ENCODE measurements at places on chromosomes 4 and X.

GRCh38 chr4:182042945-182043344, 200.3 kb upstream of the TENM3 start:
- DNase-seq = no peak

GRCh38 chr4:188111955-188112354, 2.6 kb upstream of the TRIML2 start:
- DNase-seq = no peak

- DNase-seq = no peak
These were observed 380.6 kb upstream of the SPOCK3 start for GRCh38 chr4:167614866-167615265.

DNA sequence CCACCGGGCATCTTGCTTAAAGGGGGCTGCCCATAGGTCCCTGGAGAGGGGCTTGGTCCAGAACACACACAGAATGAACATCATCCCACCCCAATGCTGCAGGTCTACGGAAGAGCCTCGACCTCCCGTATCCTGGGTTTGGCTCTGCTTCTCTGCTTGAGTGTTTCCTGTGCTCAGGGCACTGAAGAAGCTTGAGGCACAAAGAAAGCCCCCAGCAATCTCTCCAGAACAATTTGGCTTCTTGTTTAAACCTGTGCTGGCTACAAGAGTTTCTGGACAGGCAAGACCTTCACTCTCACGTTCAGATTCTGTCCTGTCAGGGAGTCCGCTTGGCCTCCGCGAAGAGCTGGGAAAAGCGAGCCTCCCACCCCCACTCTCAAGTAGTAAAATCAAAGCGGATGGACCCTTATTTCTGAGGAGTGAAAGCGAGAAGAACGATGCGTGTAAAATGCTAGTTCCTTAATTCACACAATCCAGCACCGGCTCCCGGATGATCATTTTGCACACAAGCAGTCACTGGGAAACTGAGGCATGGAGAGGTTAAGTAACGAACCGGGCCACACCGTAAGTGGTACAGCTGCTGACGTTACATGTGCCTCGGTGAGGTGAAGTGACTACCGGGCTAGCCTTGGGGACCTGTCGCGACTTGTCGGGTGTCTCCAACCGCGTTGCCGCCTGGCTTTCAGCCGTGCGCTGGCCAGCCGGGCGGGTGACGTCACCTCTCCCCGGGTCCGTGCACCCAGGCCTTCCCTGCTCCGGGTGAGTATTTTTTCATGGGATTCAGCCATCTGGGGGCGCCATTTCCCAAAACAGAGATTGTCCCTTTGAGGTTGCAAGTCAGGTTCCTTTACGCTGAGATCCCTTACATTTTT, 3.1 kb upstream of the SFRP2 start:
- DNase-seq = no peak

GRCh38 chrX:18639280-18639679, 32.6 kb downstream of the RS1 start:
- no peak for DNase-seq

GRCh38 chrX:148854306-148854705, 353.9 kb downstream of the AFF2 start:
- no peak for DNase-seq

DNA sequence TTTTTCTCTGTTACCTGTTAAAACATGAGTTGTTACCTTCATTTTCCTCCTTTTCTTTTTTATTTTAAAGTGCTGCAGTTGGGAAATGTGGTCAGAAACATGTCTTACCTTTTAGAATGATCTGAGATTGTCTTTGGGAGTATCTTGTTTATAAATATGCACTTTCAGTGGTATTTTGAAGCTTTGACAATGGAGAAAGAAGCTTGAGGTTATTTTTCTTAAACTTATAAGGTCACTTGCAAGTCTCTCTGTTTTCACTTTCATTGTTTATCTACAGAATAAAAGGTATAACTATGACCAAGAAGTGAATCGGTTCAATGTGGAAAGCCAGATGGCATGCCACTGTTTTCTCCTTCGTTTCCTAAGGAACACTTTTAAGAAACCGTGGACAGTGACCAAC, 167.5 kb upstream of the SLC7A11 start:
- no peak for DNase-seq

DNA sequence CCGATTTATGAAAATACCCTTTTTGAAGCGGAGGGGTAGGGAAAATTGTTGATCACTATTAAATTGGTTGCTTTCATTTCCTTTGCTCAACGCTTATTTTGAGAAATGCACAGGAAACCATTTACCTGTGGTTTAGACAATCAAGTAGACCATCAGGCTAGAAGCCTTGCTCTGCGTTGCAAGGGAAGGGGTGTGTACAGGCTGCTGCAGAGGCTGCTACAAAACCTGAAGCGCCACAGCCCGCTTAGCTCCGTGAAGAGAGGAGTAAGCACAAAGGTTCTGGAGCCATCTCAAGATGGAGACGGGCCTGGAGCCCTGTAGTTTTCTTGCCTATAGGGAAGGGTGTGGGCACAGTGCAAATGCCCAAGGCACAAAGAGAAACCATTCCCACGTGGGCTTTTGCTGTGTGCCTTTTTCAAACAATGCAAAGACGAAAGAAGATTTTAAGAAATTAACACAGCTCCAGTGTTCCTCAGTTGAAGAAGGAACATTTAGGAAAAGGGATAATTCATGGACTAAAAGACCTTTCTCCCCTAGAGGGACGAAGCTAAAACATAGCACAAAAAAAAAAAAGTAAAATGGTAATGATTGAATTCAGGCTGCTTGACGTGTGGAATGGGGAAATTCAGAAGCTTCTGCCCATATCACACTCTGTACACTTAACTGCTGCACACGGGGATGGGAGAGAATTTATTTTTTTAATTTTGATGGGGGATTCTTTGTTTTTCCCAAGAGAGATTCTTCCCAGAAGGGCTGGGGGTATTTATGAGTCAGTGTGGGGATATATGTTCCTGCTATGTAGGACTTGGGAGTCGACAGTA, 3.5 kb downstream of the TMSB4X start:
- no peak for DNase-seq

DNA sequence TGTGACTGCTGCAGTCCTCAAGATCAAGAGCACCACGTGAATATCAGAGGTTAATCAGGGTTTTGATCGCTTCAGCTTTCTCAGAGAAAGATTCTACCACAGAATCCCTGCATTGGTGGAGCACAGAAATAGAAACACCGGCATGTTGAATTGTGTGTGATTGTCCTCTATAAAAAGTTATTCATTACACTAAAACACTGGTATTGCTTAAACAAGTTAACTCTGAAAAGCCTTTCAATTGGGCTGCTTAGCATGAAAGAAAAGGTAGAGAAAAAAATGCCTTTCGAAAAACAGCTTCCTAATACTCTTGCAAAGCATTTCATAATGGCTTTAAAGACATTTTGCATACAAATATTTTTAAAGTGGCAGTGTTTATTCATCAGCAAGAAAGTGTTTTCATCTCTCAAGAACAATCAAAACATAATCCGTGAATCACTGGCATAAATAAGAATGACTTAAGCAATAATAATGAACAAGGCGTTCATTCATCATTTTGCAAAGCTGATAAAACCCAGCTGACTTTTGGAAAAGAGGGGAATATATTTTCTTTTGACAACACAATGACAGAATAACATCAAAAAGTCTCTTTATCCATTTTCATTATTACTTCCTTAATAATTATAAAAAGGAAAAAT, 61.1 kb downstream of the HELT start:
- no peak for DNase-seq

DNA sequence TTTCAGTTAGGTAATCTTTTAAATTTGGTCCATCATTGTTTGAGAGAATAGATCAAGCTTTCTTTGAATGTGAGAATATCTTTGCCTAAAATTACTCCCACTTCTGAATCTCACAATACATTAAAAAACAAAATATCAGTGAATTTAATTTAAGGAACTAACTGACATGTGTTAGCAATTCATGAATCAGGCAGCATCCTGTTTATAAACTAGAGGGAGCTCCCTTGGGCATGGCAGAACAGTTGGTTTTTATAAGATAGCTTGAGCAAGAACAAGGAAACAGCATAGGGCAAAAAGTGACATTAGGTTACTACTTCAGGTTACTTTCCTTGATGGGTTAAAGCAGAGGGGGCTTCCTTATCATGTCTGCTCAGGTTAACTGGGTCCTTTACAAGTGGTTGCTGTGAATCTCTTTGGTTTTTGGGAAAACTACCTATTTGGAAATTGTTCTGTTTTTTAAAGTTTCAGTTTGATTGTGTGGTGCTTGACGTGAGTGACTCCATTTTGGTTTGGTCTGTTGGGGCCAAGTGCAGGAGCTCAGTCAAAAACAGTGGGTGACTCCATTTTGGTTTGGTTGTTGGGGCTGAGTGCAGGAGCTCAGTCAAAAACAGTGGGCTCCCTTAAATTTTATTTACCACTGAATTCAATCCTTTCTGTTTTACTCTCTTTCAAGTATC, 68.0 kb downstream of the PPEF2 start:
- no peak for DNase-seq

DNA sequence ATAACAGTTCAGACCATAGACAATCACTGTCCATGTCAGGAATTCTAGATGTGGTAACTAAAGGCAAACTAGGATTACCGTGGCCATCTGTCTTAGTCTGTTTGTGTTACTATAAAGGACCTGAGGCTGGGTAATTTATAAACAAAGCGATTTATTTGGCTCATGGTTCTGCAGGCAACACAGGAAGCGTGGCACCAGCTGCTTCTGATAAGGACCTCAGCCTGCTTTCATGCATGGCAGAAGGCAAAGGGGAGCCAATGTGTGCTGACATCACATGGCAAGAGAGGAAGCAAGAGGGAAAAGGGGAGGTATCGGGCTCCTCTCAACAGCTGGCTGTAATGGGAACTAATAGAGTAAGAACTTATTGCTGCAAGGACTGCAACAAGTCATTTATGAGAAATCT, 376.7 kb downstream of the GPM6A start:
- no peak for DNase-seq

- DNase-seq = no peak
These were observed 107.6 kb downstream of the QRFPR start for GRCh38 chr4:121273191-121273590.

DNA sequence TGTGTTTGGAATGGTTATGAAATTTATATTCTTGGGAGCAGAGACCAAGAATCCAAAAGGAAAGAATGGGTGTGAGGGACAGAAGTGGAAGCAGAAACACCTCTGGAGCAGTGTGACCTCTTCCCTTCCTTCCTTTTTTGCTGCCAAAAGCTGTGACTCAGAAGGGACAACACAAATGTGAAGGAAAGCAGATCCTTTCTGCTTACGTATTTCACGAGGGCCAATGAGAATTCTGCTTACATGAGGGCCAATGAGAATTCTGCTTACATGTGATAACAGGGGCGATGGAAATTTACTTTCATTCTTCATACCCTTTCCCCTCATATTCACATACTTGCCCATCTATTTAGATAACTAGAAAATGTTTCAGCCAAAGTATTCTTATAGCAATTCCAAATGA, 404.6 kb downstream of the PRDM5 start:
- DNase-seq = no peak

DNA sequence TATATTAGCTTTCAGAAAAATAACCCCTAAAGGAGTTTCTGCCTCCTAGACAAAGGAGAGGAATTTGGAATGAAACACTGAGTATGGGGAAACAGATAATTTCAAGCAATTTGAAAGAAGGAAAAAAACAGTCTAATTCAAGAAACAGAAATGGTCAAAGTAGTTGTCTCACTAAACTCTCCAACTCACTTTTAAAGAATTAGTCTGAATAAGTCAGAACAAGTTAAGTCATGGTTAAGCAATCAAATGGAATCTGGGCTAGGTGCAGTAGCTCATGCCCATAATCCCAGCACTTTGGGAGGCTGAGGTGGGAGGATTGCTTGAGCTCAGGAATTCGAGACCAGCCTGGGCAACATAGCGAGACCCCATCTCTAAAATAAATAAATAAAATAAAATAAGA, 95.7 kb upstream of the GRIA3 start:
- no peak for DNase-seq

DNA sequence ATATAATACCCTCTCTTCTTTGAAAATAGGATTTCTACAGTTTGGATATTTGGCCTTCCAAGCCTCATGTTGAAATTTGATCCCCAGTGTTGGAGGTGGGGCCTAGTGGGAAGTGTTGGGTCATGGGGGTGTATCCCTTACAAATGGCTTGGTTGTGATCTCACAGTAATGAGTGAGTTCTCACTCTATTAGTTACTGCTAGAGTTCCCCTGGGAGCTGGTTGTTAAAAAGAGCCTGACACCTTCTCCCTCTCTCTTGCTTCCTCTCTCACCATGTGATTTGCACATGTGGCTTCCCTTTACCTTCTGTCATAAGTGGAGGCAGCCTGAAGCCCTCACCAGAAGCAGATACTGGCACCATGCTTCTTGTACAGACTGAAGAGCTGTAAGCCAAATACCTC, 73.9 kb downstream of the HDAC8 start:
- no peak for DNase-seq

- DNase-seq = no peak
These were observed 511.0 kb upstream of the KLHL4 start for GRCh38 chrX:87006561-87006960.

GRCh38 chrX:148333989-148334388, 166.4 kb upstream of the AFF2 start:
- DNase-seq = no peak

GRCh38 chr4:156957556-156957955, 14.0 kb downstream of the PDGFC start:
- no peak for DNase-seq

GRCh38 chr4:157290622-157291021, 70.1 kb downstream of the GRIA2 start:
- DNase-seq = no peak

DNA sequence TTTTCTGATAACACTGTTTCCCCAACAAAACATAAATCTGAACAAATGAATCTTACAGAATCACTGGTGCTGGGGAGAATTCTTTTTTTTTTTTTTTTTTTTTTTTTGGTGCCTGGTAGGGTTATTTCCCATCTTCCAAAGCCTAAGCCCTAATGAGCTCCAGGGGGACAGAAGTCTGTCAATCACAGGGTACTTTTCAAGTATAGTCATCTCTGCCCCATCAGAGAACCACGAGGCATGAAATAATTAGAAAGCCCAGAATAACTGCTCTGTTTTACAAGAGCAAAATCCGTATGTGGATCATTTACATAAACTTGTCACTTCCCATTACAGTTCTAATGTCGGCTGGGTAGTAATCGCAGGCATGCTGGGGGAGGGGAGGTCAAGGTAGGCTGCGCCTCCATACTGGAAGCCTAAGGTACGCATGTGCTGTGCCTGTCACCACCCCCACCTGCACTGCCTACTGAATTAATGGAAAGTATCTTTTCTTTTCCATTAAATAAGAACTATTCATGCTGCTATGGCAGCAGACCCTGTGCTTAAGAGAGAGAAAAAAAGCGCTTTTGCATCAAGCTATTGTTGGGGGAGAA, 164.7 kb upstream of the LEF1 start:
- DNase-seq = no peak

DNA sequence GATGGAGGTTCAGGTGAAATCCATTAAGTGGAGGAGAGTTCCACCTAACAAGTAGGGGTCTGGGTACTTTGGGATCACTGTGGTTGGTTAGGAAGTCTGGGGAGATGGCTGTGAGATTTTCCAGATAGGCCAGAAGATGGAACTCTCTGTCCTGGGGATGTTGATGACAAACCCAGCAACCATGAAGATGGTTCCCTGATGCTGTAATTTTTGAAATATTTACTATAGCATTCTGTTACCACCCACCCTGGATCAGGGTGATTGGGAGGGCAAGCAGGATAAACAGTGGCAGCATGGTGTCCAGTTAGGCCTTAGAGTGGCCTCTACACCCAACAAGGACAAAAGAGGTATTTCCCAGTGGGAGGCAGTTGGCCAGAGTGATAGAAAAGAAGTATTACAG, 15.9 kb upstream of the NELFA start:
- no peak for DNase-seq
